ENCODE measurements at places on chromosomes 3 and 15.

DNA sequence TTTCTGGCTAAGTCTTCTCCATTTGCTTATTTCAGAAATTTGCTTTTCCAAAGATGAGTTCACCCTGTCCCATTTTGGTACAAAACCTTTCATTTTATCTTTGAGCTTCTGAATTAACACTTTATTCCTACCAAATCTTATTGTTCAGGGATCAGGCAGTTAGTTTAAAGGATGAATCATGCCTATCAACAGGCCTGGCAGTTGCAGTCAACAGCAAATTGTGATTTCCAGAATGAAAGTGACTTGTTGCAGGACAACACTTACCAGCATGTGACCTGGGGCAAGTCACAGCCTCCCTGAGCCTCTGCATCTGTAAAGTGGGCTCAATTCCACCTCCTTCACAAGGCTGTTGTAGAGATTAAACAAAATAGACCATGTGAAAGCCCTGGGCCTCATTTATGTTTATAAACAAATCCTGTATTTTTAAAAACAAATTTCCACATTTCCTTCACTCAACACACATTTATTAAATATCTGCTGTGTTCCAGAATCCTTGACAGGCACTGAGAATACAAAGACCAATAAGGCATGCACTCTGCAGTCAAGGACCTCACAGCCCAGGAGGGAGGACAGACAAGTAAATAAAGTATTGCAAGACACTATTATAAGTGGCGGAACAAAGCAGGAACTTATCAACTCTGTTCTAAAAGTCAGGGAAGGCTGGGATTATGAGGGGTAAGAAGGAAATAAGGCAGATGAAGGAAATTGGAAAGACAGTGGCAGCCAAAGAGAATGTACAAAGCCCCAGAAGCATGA lies 359.1 kb upstream of the IL12A start:
- DNase-seq = no peak

DNA sequence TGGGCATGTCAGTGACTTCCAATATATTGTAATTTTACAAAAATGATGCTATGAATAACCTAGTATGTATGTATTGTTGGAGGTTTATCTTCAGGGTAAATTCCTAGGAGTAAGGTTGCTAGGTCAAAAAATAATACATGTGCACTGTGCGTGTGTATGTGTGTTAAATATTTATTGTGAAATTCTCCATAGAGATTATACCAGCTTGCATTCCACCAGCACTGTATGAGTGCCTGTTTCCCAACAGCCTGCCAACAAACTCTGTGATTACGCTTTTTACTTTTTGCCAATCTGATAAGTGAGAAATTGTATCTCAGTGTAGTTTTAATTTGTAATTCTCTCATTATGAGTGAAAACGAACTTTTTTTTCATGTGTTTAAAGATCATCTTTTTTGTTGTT lies 12.6 kb upstream of the IGF2BP2 start:
- DNase-seq = no peak

DNA sequence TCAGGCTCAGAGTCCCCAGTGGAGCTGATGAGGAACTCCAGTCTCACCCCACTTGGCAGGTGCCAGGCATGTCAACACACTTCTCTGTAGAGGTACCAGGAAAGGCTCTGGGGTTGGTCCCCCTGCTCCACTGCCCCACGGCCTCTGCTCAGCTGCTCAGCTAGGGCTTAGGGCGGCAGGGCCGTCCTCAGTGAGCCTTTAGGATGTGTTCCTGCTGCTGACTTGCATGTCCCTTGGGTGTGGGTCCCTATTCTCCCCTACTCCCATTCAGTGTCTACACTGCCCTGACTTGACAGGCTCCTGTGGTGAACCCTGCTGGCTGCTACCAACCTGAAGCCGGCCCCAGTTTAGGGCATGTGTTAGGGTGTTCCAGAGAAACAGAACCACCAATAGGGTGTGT lies 17.9 kb upstream of the POLG start:
- DNase-seq = no peak

GRCh38 chr3:183369627-183370026 lies 58.8 kb downstream of the MCF2L2 start:
- no peak for DNase-seq

- DNase-seq = no peak
Measured at GRCh38 chr3:12648384-12648959, 15.4 kb downstream of the RAF1 start.

DNA sequence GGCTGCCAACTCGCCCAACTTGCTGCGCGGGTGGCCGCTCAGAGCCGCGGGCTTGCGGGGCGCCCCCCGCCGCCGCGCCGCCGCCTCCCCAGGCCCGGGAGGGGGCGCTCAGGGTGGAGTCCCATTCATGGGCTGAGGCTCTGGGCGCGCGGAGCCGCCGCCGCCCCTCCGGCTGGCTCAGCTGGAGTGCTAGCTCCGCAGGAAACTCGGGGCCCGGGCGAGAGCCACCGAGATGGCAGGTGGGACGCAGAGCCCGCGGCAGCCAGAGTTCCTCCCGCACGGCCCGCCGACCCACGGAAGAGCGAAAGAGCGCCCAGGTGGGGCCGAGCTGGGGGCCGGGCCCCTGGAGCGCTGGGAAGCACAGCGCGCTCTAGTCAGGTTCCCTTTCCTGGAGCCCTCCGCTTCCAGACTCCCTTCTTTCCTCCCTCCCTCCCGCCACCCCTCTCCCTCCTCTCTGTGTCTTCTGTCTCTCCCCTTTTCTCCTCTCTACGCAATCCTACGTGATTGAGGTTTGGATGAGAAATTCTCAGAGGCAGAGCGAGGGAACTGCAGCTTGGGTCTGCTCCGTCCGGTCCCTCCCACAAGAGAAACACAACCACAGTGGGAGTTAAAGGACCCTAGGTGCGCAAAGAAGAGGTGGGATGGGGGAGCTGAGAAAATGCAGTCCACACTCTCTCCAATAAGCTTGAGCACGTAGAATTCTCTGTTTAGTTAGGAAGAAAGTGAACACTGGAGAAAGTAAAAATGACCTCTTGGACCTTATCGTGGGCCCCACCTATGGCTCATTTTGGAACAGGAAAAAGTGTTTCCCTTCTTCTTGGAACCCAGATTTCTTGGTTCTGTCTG lies 317.3 kb downstream of the FGF12 start:
- no peak for DNase-seq

DNA sequence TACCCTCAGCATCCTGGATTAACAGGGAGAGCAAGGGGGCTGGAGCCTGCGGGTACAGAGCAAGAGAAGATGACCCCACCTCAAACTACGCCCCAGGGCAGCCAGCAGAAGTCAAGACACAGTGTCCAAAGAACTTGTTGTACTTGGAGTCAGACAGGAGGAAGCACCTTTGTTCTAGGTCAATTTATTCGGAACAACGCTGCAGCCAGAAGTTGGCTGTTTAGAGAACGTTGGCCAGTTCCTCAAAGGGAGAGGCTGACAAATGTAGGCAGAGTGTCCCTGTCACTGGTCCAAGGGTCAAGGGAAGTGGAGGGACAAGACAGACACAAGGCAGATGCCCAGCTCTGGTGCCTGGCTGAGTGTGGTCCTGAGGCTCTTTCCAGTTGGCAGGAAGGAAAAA lies 32.1 kb upstream of the PIAS1 start:
- DNase-seq = no peak

GRCh38 chr3:111285694-111286093 lies 214.1 kb downstream of the NECTIN3 start:
- DNase-seq = no peak

DNA sequence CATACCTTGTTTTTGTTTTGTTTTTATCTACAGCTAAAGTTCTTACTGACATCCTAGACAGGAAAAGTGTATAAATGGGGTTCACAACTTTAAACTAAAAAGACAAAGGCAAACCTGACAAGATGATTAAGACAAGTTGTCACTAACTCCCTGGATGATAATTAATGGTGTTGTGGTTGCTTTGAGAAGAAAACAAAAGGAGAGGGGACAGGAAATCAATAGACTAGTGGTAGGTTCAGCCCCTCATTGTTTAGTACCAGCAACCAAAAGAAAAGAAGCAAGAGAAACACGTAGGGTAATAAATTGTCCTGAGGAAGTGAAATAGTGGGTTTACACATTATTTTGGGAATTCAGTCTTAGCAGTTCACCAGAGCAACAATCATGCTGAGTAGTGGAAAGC lies 78.8 kb downstream of the BFSP2 start:
- no peak for DNase-seq

DNA sequence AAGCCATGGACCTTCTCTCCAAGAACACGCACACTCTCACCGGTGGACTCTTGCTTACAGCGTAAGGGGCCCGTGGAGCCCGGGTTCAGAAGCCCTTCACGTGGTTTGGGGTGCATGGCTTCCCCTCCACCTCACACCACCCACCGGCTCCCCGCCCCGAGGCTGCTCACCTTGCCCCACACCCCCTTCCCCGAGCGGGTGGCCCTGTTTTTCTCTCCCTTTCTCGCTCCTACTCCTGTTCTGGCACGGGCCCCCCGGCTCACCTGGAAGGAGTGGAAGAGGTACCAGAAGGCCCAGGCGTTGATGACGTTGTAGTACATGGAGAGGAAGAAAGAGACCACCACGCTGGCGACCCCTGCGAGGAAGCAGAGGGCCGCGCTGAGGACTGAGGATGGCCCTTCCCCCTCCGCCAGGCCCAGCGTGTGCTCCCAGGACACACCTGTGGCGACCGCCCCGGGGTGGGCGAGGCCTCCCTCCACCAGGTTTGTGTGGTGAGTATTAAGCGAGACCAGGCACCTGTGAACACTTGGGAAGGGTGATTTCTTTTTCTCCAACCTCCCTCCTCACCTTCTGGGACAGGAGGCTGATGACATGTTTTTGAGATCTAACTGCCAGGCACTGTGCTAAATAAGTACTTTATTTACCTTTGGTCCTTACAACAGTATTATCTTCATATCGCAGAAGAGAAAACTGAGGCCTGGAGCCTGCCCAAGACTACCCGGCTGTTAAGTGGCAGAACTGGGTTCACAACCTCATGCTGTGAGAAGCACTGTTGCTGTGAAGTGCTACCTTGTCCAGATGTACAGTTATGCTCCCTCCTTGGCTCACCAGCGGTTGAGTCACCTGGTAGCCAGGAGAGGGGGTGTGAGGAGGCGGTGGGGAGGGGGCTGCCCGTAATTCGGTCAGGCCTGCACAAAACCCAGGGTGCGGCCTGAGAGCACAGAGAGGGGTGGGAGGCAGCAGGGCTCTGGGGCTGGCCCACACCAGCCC lies 16.3 kb downstream of the SLC6A20 start:
- no peak for DNase-seq

DNA sequence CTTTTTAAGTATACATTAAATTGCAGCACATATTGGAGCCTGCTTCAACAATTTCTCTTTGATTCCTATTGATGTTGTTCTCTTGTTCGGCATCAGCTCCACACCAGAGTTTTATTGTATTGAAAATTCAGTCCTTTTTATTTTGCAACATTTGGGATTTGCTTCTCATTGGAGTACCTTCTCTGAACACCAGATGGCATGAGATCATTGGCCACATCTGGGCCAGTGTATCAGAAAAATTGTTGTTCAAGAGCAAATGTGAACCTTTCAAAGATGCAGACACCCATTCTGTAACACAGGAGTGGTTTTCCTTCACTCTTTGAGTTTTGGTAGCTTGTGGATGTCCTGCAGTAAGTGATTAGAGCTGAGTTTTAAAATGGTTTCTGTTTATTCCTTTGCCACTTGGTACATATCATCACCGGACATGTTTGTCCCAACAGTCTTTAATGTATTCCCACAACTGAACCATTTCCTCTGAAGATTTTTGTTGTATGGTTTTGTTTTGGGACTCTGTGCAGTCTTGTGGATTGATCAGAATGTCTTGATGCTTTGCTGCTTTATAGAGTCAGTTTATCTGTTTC lies 96.1 kb downstream of the MCTP2 start:
- DNase-seq = no peak

- peak; percentile 76 for DNase-seq
Measured at GRCh38 chr3:171876680-171877147, 33.6 kb downstream of the TMEM212 start.

GRCh38 chr3:143326983-143327778 lies 207.6 kb downstream of the CHST2 start:
- no peak for DNase-seq

DNA sequence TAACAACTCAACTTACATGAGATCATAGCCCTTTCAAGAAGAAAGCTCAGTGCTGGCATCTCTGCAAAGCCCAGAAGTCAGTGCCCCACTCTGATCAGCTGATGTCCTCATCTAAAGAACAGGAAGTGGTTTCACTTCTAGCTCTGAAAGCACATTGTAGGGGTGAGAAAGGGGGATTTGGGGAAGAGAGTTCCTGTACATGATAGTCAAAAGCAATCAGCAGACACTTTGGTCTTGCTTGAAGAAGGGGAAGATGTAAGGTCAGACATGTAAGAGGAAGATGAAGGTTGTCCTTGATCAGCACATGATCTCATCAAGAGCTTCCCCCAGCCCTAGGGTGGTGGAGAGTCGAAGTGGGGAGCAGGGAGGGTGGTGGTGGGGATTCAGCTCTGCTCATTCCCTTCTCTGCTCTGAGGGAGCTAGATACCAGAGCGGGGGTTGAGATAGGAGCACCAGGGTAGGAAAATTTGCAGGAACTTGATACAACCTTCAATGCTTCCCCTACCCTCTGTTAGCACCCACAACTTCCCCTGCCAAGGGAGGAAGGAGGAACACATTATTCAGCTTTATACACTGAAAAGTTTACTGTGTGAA lies 76.4 kb upstream of the ETV5 start:
- no peak for DNase-seq

DNA sequence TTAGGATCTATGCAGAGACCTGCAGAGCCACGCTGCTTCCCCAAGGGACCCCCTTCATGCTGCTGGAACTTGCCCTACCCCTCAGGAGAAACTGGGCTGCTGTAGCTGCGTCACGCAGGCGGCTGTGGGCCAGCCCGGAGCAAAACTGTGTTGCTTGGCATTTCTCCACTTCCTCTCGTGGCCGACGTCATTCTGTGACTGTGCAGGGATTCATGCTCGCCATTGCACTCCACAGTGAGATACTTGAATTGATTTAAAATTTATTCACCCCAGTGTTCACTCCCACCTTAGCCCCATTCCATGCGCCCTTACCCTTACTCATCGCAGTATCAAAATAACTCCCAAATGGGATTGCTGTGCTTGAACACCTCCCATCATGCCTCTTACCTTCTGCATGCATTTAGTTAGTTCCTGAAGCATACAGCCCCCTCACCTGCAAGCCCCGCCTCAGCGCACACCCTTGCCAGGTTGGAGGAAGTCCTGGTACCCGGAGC lies 45.7 kb downstream of the TMEM44 start:
- DNase-seq = no peak

DNA sequence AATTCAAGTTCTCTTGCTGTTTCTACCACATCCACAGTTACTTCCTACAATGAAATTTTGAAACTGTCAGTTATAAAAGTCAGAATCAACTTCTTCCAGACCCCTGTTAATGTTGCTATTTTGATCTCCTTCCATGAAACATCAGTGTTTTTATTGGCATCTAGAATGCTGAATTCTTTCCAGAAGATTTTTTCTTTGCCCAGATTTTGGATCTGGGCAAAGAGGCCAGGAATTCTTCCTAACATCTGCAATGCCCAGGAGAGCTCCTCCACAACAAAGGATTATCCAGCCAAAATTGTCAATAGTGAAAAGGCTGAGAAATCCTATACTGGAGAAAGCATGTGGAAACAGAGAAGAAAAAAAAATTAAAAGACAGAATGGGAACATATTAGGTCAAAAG lies 75.5 kb downstream of the SERPINI1 start:
- no peak for DNase-seq

GRCh38 chr3:185646382-185647133 lies 60.5 kb downstream of the SENP2 start:
- no peak for DNase-seq

GRCh38 chr15:38508647-38509046 lies 54.7 kb downstream of the FAM98B start:
- DNase-seq = no peak

GRCh38 chr15:39783244-39783820 lies 691 bp upstream of the FSIP1 start:
- DNase-seq = no peak

GRCh38 chr3:1171320-1171719 lies 78.5 kb downstream of the CNTN6 start:
- no peak for DNase-seq

Data from kidney epithelial cell (primary cell).